Fibroblast of skin of left quadriceps (primary cell): ENCODE measurements at places on chromosomes 5 and 9.

DNA sequence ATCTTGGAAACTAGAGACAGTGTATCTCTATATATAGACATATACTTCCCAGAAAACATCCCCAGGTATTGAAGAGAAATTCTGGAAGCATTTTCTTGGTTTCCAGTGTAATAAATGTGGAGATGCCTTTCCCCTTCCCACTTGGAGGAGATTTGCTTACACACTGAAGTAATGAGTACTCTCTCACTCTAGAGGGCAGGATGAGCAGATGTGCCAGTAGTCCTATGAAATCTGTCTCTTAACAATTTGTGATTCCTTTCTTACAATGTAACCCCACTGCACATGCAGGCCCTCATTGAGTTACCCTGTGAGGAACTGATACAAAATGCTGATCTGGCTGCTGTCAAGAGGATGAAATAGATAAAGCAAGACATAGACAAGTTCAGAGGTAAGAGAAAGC is 567.2 kb downstream of the SLCO4C1 start:
- no peak for DNase-seq

DNA sequence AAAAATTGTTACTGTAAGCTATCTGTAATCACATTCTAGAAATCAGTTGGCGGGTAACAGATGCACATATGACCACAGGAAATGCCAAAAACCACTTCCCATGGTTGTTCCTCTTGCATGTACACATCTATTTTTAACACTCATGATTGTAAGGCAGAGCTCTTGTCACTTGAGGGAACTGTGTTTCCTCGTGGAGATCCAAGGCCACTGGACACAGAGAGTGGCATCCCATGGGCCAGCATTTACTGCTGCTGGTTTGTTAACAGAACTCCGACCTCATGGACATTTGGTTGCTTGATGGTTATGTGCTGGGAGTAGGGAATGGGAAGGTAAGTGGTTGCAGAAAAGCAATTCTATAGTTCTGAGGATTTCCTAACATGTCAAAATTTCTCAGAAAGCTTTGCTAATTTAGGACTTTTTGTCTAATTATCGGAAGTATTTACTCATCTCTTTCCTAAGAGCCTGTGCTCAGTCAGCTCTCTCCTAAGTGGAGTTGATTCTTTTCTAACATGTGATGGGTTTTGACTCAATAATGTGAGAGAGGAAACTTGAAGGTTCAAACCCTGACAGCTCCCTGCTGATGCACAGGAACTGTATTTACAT is 202.0 kb upstream of the NR3C1 start:
- DNase-seq: no peak

- no peak for DNase-seq
Observed at GRCh38 chr5:179276838-179277395, 68.3 kb downstream of the ADAMTS2 start.

DNA sequence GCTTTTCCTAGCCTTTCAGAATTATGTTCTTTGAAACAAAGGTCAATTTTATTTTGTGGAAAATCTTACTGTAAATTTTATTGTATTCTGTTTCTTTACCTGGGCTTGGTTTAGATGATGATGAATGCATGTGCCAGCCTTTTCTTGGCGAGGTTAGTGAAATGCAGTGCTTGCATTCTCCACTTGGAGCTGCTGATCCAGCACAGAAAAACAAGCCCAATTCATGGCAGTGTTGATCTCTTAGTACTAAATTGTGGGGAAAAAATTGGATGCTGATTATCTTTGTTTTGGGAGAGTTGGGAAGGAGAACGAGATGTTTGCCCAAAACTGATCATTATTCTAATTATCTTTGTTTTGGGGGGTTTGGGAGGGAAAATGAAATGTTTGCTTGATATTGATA is 3.7 kb downstream of the HABP4 start:
- DNase-seq: no peak

DNA sequence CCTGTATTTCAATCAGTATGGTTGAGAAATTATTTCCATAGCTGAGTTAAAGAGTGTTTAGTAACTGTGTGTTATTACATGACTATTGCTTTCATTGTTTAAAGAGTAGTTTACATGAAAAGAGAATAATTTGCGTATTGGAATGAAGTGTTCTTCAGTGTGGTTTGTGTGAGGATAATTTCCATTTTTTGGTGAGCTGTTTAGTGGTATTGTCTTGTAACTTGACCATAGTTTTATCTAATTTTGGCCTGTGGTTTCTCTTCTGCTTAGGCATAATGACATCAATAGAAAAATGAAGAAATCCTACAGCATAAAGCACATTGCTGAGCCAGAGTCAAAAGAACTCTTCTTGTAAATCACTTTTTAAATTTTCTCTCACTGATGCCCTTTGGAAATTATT is 151.2 kb downstream of the SNCAIP start:
- DNase-seq: peak; percentile 43

DNA sequence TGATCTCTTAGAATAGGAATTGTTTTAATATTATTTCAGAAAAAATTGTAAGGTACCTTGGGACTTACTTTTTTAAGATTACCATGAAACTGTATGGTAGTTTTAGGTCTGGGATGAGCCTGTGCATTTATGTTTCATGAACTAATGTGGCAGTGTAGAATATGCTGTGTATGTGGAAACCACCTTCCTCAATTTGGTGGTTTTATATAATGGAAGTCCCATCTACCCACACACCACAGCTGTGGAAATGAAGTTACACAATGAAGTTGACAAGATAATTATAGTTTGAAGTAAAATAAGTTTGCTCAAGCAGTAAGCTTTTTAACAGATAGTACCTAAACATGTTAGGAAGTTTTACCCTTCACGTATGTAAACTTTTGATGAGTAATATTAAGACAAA is 24.4 kb downstream of the WDR36 start:
- no peak for DNase-seq
